ENCODE measurements at places on chromosomes 2 and 18.

DNA sequence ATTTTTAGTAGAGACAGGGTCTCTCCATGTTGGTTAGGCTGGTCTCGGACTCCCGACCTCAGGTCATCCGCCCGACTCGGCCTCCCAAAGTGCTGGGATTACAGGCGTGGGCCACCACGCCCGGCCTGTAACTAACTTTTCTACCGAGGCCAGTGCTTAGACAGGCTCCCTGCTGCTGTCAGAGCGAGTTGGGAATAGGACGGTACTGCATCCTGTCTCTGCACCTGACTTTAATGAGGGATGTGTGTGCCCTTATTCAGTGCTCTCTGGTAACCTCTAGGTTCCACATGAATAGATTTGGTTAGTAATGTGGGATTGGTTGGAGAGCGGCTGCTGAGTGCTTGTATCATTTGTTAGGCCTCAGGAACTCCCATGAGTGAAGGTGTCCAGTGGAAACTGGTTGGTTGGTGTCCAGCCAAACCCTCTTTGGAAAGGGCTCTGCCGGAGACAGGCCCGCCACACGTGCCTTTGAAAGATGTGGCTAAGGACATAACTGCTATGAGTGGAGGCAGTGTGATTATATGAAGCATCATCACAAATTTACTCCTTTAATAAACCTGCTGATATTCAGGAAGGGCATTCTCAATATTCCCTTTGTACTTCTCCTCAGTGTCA lies 36.6 kb downstream of the MYOM1 start:
- DNase-seq = no peak

DNA sequence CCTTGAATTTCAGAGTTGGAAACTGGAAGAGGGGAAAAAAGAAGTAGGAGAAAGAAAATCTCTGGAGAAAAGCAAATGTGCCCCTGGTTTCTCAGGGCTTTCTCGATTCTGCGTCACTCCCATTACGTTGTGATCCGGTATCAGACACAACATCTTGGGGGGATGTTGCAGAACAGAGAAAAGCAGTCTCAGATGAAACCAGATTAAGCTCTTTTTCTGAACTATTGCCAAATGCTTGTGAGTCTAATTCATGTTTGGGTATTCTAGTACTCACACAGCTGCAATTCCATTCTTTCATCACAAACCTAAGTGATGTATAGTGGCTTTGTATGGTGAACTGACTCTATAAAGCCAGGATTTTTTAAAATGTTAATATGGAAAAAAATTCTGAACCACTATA lies 233.2 kb downstream of the TCF4 start:
- DNase-seq = no peak

GRCh38 chr2:162037028-162037795 lies 36.8 kb downstream of the DPP4 start:
- peak; percentile 61 for DNase-seq

- peak; percentile 38 for DNase-seq
These were observed 21.2 kb downstream of the CYP26B1 start for GRCh38 chr2:72126186-72127100.

- no peak for DNase-seq
These were observed 41.5 kb downstream of the PMAIP1 start for GRCh38 chr18:59941331-59941730.

DNA sequence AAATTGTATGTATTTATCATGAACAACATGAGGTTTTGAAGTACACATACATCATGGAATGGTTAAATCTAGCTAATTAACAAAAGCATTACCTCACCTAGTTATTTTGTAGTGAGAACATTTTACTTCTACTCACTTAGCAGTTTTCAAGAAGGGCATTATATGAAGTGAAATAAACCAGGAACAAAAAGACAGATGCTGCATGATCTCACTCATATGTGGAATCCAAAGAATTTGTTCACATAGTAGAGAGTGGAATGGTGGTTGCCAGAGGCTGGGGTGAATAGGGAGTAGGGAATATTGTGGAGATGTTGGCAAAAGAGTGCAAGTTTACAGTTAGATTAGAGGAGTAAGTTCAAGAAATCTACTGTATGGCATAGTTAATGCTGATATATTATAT lies 292.0 kb downstream of the ASXL3 start:
- no peak for DNase-seq

DNA sequence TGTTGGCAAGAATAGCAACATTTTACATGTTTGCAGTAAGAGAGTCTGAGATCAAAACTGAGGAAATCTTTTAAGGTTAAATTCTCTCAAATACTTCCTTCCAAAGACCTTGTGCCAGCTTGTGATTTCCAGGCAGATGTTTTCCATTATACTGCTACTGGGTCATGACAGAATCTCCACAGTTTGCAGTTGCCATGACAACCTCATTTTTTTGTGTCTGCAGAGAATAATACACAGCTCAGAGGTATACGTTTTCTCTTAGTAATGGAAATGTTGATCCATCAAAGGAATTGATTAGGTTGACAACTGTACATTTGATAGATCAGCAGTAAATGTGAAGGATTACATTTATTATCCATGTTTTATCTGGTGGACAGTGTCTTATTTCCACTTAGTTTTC lies 29.1 kb upstream of the CSRNP3 start:
- DNase-seq = no peak

- no peak for DNase-seq
These were observed 12.5 kb downstream of the SPTBN1 start for GRCh38 chr2:54468673-54469072.

DNA sequence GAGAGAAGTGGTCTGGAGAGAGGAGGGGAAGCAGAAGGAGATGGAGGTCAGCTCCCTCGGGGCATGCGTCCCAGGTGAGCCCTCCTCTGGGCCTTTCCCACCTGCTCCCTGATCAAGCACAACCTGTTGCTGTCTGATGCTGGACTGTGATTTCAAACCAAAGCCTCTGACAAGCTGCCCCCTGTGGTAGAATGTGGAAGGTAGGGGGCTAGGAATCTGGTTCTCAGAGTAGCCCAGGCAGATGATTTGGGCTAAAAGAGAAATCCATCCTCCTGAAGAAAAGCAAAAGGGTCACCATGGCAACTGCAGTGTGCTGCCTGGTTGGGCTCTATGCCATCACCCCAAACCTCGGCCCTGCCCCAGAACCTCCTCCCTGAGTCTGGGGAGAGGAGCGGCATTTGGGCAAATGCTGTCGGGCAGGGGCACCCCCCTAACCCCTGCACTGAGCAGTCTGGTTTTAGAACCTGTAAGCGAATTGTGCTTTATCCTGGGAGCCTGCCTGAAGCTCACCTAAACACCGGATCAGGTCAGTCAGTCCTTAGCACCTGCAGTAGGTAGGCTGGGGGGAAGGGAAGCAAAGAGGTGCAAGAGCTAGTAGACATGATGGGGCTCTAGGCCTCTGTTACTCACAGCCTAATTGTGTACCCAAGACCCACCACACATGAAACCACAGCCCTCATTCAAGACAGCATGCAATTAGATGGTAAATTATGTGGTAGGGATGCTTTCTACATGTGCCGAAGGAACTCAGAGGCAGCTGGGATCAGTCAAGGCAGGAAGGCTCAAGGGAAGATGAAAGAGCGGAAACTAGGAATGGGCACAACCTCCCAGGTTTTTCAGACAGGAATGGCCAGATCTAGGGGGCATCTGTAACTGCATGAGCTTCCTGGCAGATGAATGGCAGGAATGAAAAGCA lies 83.5 kb downstream of the DNMT3A start:
- DNase-seq = peak; percentile 79

GRCh38 chr2:37262522-37262921 lies 31.1 kb downstream of the NDUFAF7 start:
- DNase-seq = no peak

DNA sequence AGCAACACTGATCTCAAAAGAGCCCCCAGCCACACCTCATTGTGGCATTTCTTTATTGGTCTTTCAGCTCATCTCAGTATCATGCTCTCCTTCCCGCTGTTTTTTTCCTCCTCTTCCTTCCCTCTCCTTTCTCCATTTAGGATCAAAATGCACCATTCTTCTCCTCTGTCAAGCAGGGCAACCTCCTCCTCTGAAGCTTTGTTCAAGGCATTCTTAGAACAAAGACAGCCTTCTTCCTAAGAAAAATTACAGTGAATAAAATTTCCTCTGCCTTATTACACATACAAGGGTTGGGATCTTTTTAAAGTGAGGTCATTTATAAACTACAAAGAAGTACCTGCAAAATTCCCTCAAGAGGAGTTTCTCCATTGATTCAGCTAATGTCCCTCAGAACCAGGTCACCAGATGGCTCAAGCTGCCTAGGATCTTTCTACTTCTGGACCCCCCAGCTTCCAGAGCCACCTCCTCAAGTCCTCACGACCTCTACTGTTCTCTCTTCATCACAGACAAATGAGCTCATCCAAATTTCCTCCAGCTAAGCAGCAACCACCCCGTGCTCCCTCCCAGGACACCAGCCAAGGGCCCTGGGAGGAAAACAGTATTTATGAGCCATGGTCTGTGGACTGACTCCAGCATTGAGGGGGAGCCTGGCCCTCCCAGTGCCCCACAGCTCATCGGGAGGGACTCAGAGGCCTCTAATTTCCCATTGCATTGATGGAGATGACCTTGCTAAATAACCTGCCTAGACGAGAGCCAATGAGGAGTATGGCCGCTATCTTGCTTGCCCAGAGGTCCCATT lies 18.0 kb downstream of the SFXN5 start:
- no peak for DNase-seq

GRCh38 chr2:237601453-237602116 lies 11.1 kb upstream of the RAB17 start:
- DNase-seq = peak; percentile 93

DNA sequence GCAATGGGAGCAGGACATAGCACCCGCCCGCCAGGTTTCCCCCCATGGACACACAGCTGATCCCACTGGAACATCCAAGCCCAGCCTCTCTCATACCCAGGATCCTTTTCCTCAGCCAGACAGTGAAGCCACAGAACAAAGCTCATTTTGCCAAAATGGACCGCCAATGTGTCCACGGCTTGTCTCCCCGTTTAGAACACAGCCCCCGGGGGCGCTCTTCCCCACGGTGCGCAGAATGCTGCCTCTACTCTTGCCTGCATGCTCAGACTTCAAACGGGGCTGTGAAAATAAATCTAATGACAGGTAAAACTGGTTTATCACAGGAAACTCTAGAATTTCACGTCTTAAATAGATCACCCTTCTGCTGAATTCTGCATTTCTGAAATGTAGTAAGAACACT lies 548.5 kb upstream of the ID2 start:
- DNase-seq = peak; percentile 59

DNA sequence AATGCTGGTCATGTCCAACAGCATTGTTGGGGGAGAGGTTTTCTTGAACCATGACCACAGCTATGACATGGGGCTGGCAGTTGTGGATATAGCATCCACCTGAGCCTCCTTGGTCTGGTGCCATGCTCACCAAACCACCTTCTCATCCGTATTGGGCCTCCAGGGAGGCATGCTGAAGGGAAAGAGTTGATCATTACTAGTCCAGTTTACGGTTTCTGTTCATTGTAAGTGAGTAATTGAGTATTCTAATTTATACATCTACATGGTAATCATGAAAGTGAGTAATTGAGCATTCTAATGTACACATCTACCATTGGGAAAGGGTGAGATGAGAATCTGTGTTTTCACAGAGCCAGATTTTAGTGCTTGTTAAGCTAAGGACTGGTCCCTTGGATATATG lies 6.8 kb downstream of the TMEM87B start:
- no peak for DNase-seq

- DNase-seq = no peak
These were observed 71.8 kb upstream of the SPRED2 start for GRCh38 chr2:65504201-65504600.

DNA sequence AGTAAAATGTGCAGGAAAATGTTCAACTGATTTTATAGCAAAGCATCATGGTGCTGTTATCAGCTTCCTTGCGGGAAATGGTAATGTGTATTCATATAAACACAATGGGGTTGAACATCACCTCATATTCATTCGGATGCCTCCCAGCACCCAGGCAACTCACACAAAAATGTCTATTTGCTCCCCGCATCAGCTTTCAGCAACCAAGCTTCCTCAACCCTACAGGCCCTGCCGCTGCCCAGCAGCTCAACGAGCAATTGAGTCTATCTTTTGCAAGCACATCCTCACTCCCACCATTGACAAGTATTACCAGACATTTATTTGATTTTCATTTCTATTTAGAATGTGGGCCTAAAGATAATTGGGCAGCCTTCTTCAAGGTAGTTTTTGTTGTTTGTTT lies 2161.4 kb upstream of the PIK3C3 start:
- DNase-seq = no peak

GRCh38 chr2:11904029-11904428 lies 157.6 kb downstream of the LPIN1 start:
- DNase-seq = no peak

- no peak for DNase-seq
These were observed 19.7 kb upstream of the PPM1B start for GRCh38 chr2:44148999-44149398.

DNA sequence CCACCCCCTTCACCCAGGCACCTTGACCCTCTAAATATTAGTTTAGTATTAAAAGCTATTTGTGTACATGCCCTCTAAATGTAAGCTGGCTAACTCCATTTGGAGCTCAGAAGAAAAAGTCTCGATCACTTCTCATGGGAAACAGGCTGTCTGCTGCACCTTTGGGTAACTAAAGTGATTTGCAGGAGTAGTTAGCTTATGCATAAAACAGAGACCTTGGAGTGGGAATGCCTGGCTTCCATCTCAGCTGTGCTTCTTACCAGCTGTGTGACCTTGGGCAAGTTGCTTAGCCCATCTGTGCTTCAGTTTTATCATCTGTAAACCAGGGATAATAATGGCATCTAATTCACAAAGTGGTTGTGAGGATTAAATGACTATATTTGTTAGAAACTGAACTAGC lies 29.9 kb downstream of the IGFBP2 start:
- no peak for DNase-seq

DNA sequence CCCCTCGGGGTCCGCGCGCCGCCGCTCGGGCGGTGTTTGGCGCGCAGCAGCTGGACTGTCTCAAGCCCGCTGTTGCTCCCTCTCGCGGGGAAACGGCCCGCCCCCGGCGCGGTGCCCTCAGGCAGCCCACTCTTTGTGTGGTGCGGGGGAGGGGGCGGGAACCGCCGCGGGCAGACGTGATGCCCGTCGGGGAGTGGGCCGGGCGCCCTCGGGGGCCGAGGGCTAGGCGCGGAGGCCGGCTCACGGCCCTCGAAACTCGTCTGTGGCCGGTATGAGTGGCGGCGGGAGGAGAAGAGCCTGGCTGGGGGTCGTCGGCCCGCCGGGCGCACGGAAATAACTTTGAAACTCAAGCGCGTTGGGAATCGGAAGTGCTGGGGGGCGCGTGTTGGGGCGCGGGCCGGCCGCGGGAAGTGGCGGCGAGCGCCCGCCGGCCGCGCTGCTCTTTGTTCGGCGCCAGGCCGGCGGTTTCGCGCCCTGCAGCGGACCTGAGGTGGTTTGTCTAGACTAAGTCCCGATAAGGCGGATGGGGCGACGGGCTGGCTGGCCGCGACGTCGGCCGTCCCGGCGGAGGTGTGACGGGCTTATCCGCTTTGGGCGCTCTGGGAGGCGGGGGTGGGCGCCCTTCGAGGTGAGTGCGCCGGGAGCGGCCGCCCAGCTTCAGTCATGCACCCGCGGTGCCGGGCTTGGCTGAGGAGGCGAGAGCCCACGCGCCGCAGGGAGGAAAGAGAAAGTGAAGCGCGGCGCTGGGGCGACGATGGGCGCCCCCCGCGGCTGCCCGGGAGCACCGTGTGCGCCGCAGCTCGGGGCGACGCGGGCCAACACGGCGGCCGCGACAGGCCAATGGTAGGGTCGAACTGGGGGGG lies 679 bp downstream of the PTMA start:
- DNase-seq = peak; percentile 61

All from endodermal cell (in vitro differentiated cells).